Coronary artery (tissue), 2 donors: ENCODE measurements at places on chromosomes 11 and 22.

DNA sequence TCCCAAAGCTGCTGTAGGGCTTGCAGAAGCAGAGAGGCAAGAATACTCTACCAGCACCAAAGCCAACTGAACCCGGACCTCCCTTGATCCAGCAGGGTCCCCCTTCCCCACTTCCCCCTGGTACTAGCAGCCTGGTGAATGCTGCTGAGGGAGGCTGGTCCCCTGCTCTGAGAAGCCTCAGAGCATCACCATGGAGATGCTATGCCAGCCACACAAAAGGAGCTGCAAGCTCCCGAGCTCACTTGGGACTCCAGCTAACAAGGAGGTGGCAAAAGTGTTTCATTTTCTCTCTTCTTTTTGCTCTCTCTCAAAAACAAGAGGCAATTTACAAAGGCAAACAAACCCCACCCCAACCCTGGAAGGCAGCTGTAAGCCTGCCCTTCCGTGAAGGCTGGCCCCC lies 509.8 kb downstream of the BUD13 start:
- no peak for DNase-seq

DNA sequence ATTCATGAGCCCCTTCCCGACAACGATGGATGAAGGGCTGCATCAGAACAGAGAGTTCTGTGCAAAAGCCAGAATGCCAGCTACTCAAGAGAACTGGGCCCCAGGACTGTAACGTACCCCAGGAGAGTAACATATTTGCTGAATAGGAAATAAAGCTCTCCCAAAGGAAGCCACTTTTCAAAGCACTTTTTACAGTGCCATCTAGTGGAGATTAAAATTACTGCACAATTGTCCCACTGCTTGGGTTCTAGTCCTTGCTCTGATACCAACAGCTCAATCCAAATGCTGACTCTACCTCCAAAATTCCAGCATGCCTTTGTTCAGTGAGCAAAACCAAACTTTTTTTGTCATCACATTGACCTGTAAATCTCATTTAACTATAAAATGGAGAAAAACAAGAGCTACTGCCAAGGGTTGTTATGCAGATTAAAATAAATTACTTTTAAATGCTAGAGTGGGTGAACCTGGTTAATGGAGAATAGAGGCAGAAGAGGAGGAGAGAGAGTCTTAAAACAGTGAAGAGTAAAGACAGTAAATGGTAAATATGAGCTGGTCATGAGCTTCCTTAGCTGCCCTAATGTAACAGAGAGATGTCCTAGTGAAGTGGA lies 87.6 kb upstream of the FSHB start:
- no peak for DNase-seq

DNA sequence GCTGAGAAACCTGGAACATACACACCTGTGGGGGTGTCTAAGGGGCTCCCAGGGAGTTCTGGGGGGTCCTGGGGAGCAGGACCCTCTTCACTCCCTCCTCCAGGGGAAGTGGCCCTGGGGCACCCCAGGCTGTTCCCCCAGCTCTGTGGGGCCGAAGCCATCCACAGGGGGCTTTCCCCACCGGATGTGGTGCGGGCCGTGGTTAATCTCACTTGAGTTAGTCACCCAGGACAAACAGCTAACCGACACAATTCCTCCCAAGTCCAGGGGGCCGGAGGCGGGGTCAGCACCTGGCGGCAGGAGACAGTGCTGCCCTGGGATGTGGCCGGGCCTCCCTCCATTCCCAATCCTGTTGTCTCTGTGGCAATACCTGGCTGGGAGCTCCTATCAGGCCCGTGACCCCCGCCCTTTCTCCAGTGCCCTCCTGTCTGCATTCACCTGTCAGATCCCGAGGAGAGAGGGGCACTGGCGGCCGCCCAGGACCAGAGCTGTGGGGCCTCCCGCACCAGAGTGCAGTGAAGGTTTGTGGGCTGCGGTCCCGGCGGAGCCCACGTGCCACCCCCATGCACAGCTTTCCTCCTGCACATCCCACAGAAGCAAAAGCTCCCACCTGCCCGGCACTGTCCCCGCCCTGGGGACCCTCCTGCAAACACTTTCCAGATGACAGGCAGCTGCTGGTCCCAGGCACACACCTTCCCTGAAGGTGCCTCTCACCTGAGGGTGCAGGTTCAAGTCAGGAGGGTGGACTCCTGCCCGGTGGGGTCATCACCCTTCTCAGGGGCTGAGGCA lies 5.2 kb upstream of the MUC5AC start:
- DNase-seq = peak; percentile 63

GRCh38 chr11:47329987-47330931 lies 22.2 kb downstream of the MYBPC3 start:
- peak; percentile 57 for DNase-seq

DNA sequence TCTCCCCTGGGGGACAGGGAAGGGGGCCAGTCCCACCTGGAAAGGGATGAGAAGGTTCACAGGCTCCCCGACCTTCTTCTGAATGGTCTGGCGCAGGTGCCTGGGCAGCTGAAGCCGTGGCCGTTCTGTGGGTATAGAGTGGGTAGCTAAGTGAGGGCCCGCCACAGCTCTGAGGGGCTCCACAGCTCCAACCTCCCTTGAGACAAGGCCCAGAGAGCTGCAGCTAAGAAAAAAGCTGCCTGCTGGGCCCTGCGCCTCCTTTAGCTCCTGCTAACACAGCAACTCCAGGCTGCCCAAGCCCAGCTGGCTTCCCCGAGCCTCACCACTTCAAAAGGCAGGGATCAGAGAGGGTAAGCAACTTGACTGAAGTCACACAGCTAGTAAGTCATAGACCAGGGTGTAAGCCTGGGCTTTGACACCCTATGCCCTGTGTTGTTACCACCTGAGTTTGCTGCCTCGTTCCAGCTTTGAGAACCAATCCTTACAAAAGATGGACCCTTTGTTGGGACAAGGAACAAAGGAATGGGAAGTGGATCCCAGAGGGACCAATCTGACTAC lies 18.5 kb downstream of the MYBPC3 start:
- DNase-seq = no peak

GRCh38 chr11:2538951-2539350 lies 94.1 kb downstream of the KCNQ1 start:
- no peak for DNase-seq

DNA sequence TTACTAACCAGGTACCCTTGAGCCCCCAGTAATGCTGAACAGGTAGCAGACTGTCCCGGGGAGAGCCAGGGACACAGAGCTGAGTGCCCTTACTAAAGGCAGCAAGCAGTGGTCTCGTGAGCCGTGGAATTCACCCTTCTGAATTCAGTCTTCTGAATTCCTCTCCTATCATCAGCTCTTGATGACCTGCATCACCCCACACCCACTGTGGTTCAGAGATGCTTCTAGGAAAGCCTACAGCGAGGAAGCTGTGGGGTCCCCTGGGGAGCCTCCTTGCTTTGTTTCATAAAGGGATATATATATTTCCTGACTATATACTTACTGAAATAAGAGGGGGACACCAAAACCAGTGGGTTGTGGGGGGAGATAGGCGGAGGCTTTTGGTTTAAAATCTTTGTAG lies 2.6 kb downstream of the SPATA19 start:
- peak; percentile 17 for DNase-seq

GRCh38 chr22:49929211-49929979 lies 11.0 kb downstream of the CRELD2 start:
- DNase-seq = no peak

- no peak for DNase-seq
Observed at GRCh38 chr22:43008921-43009320, 6.0 kb downstream of the PACSIN2 start.

GRCh38 chr22:32158712-32159533 lies at the start of gene C22orf42:
C22orf42 (minus strand) TSS chr22:32159303; CDS start chr22:32159215, 88 bp downstream.
- DNase-seq = peak; percentile 31

- DNase-seq = no peak
Observed at GRCh38 chr11:10373340-10373739, 68.5 kb downstream of the ADM start.

DNA sequence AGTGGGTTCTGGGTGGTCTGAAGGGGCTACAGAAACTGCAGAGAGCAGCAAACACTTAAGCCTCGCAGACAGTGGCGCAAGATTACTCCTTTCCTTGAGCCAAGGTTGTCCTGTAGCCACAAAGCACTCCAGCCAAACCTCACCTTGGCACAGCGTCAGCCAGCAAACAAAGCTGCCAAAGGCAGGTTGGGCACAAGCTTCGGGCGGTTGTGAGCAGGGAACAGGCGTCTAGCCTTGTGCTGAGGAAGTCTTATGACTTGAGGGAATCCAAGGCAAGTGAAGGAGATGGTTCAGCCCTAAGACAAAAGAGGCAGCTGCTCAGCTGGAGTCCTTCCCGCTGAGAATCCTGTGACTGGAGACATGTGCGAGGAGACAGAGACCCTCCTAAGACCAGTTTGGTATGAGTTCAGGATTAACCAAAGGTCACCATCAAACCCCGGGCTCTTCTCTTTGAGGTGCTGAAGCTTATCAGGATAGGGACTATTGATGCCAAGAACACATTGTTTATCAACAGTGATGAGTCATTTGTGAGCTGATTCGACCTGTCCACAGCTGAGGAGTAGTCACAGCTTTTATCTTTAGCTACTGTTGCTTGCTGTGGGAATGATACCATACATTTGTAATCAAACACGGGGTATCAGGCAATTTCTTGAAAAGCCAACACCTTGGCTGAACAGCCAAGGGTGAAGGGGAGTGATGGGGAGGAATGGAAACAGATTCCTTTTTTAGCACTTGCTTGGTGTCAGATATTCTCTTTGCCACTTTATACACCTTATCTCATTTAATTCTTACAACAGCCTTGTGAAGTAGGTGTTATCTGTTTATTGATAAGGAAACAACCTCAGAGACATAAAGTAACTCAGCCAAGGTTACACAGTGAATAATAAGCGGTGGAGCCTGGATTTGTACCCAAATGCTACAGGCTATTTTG lies 4.6 kb downstream of the ADM start:
- no peak for DNase-seq

- DNase-seq = no peak
Observed at GRCh38 chr11:129453293-129453721, 77.7 kb downstream of the BARX2 start.

- DNase-seq = no peak
Observed at GRCh38 chr11:33534575-33534974, 166.1 kb downstream of the C11orf91 start.

GRCh38 chr11:34098813-34099212 lies 6.6 kb upstream of the NAT10 start:
- DNase-seq = no peak

DNA sequence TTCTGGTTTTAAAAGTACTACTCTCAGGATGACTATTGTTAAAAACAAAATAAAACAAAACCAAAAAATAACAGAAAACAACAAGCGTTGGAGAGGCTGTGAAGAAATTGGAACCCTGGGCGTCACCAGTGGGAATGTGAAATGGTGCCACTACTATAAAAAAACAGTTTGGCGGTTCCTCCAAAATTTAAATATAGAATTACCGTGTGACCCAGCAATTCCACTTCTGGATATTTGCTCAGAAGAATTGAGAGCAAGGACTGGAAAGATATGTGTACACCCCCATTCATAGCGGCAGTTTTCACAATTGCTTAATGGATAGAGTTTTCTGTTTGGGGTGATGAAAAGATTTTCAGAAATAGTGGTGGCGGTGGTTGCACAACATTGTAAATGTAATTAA lies 8.6 kb downstream of the APOA4 start:
- DNase-seq = no peak

GRCh38 chr22:49673048-49673447 lies 154.6 kb downstream of the BRD1 start:
- peak; percentile 65 for DNase-seq

DNA sequence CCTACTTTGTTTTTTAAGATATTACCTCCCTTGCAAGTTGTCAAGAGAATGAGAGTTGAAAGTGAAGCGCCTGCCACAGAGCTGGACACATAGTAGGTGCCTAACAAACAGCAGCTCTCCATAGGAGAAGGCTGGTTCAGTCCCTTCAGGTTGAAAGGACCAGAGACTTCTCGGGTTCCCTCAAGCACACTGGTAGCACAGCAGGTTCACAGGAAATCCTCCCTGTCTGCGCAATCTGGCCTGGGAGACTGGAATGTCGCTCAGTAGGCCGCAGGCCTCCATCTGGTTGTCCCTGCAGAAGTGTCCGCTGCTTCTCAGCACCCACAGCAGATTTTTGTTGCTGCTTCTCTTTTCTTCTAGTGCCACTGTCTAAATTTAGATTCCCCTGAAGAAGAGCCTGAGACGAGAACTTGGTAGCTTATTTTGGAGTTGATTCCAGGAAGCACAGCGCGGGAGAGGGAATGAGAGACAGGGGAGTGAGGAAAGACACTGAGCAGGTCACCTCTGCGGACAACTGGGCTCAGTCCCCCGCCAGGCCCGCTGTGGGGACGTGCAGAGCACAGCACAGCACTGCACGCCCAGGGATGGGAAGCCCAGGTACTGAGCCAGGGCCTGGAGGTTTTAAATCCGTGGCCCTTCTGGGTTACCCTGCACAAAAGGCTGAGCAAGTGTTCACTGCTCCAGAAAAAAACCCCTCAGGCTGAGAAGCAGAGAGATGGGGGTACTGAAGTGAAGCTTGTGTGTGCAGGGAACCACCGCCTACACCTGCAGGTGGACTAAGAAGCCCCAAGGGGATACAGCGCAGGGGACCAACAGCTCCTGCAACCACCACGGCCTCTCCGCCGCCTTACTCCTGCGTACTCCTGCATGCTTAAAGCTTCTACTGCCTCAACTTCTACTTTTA lies 31.6 kb downstream of the RBX1 start:
- DNase-seq = no peak

GRCh38 chr11:17354601-17354991 lies 3.0 kb downstream of the NCR3LG1 start:
- DNase-seq = no peak

DNA sequence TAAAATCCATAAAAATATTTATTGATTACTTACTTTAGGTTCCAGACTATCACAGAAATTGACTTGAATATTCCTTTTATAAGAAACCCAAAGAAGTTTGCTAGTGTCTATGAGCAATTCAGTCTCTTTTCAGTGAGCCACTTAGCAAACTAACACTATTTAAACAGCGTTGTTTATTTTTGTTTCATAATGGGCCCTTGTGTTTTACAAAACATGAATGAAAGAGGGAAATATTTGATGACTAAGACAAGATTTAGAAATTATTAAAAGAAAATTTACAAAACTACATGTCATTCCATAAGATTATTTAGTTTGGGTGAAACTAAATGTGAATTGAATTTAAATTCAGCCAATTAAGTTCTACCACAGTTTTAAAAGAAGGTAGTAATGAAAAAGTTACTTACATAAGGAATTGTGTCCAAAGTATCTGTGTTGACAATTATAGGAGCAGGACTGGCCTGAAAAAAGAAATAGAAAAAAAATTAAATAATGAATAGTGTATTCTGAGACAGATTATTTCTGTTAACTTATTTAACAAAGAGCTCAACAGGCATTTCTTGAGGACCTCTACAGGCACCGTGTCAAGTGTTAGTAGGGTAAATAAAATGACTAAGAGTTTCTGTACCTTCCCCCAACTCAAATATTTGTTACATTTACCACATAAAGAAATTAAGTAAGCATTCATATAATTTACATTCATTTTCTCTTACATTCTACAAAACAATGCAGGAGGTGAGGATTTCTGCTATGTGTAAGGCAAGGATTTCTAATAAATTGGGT lies 964.9 kb upstream of the CCDC90B start:
- no peak for DNase-seq

GRCh38 chr22:37253126-37253660 lies 9.1 kb upstream of the RAC2 start:
- no peak for DNase-seq

- no peak for DNase-seq
Observed at GRCh38 chr11:109677876-109678275, 255.9 kb downstream of the C11orf87 start.

- no peak for DNase-seq
Observed at GRCh38 chr11:64306876-64307622, 1.7 kb downstream of the ESRRA start.
